ENCODE measurements at places on chromosomes 7 and 10.

GRCh38 chr7:27689150-27689549, 26.5 kb upstream of the HIBADH start:
- no peak for DNase-seq

DNA sequence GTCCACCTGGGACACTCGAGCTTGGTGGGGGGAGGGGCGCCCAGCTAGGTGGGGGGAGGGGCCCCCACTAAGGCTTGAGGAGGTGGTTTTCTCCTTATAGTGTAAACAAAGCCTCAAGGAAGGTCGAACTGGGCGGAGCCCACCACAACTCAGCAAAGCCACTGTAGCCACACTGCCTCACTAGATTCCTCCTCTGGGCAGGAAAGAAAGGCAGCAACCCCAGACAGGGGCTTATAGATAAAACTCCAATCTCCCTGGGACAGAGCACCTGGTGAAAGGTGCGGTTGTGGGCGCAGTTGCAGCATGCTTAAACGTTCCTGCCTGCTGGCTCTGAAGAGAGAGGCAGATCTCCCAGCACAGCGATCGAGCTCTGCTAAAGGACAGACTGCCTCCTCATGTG, 133.1 kb downstream of the SNX13 start:
- DNase-seq, result no peak

DNA sequence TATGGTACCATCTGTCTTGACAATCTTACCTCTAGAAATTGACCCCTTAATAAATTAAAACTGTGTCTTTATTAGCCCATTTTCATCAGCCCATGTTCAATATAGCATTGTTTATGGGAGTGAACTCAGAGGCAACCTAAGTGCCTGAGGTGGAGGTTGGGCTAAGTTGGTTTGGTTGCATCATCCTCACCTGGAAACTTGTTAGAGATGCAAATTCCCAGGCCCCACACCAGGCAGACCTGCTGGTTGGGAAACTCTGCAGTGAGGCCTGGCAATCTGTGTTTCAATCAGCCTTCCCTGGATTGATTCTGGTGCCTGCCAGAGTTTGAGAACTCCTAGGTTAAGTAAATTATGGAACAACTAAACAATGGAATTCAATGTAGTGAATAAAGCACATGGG, 9.4 kb upstream of the FAM170B start:
- DNase-seq, result no peak

DNA sequence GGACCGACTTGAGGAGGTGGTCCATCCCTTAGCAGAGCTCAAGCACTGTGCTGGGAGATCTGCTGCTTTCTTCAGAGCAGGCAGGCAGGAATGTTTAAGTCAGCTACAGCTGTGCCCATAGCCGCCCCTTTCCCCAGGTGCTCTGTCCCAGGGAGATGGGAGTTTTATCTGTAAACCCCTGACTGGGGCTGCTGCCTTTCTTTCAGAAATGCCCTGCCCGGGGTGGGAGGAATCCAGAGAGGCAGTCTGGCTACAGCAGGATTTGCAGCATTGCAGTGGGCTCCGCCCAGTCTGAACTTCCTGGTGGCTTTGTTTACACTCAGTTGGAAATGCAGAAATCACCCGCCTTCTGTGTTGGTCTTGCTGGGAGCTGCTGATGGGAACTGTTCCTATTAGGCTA, 51.2 kb upstream of the SEMA3A start:
- DNase-seq, result no peak

DNA sequence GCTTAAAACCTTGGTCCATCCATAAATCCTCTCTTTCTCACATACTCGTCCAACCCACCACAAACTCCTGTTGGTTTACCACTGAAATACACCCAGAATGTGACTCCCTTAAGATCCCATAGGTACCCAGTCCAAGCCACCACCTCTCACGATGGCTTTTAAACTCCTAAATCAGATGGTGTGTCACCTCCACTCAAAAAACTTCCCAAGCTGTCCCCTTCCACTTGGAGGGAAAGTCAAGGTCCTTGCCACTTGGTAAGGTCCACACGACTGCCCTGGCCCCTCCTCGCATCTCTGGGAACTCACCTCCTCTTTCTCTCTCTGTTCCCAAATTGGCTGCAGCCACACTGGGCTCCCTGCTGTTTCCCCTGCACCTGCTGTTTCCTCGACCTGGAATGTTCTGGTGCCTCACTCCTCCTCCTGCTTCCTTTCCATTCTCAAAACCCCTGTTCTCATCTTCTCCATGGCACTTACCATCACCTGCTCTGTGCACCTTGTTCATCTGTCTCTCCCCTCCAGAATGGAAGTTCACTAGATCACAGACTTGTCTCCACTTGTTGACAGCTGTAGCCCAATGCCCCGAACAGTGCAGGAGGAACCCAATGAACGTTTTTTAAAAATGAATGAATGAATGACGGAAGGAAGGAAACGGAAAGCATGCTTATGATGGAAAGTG, 23.0 kb downstream of the ZFAND2A start:
- DNase-seq, result peak; percentile 24

- DNase-seq, result no peak
These were observed 764.3 kb downstream of the TYW1 start for GRCh38 chr7:67760971-67761370.

- no peak for DNase-seq
These were observed 215.3 kb downstream of the CHCHD3 start for GRCh38 chr7:132866551-132866950.

DNA sequence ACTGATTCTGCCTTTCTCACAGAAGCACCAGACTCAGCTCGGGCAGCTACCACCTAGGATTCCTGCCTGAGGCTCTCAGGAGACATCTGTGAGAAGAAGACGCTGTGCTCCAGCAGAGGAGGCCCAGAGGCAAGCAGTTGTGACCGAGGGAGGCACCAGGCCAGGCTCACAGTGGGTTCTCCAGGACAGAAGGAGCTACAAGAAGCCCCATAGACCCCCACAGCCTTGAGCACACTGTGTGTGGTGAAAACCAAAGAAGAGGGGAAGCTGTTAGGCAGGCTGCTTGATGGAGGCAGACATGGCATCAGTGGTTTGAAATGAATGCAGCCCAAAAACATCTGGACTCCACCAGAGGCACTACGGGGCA, 198.8 kb downstream of the GRID1 start:
- DNase-seq, result no peak

GRCh38 chr10:28663576-28664368, 13.5 kb upstream of the BAMBI start:
- peak; percentile 2 for DNase-seq

DNA sequence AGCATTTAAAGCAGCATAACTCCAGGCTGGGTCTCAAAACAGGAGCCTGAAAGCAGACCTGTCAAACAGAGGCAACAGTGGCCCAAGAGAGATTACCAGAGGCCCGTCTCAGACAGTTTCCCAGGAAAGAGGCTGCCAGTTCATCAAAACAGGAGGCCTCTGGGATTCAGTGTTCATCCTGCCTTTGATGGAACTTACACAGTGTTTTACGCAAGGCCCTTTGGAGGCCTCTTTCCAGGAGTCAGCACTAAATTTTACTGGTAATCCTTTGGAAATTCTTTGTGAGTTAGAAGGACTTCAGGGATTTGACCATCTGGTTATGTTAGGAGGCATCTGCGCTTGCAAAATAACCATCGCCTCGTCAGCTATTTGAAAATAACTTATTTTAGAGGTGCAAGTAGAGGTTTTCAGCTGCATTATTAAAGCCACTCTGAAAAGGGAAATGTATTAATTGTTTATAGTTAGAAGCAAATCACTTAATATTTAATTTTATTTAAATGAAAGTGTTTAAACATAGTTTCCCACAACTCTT, 501.2 kb upstream of the COBL start:
- DNase-seq, result no peak

GRCh38 chr10:88964869-88965415, 12.4 kb upstream of the ACTA2 start:
- no peak for DNase-seq

GRCh38 chr10:91788527-91788926, 9.7 kb upstream of the TNKS2 start:
- DNase-seq, result no peak

GRCh38 chr10:63209705-63210104, 76.6 kb downstream of the NRBF2 start:
- DNase-seq, result no peak

- DNase-seq, result no peak
These were observed 36.1 kb upstream of the CCNY start for GRCh38 chr10:35300063-35300699.

GRCh38 chr7:57203161-57203791, 71.0 kb upstream of the ZNF479 start:
- no peak for DNase-seq

DNA sequence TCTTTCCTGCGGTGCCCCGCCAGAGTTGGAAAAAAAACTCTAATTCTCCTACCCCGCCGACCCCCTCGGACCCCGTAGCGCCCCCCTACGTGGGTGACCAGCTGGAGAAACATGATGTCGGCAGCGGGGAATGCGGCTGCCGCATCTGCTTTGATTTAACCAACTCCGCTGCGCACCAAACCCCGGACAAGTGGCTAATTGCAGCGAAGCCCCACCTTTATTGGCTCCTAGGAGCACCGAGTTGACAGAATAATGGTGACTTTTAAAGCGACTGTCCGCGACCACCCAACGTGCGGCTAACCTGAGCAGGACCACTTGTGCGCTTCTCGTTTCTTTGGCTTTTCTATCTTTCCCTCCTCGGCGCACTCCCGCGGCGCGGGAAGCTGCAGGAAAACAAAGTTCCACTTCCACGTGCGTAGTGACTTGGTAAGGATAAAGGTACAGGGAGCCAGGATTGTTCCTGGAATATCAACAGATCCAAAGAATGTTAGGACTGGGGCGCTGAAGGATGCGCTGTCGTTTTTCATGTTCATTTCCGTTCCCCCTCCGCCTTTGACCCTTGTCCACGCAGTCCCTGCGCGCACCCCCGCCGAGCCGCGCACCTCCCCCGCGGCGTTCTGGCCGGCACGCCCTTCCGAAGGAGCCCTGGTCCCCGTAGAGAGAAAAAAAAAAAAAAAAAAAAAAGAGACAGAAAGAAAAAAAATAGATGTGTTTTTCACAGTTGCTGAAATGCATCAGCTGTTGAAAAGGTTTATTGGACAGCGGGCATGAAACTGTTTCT, 1.4 kb downstream of the WNT16 start:
- no peak for DNase-seq

DNA sequence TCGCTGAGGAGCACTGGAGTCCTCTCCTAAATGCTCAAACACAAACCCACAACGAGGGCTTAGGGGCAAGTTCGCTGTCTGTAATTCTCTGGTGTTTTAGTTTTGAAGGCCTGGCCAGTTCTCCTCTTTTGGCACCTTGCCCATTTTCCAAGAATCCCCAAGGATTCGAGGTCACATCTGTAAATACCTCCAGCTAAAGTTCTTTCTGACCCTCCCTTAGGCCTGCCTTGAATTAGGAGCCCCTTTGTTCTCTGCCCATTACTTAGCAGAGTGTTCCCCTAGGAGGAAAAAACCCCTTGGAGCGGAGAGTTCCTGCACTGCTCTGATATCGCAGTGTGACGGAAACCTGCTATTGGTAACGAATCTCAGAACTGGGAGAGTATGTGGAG, 743 bp upstream of the PYROXD2 start:
- DNase-seq, result no peak

DNA sequence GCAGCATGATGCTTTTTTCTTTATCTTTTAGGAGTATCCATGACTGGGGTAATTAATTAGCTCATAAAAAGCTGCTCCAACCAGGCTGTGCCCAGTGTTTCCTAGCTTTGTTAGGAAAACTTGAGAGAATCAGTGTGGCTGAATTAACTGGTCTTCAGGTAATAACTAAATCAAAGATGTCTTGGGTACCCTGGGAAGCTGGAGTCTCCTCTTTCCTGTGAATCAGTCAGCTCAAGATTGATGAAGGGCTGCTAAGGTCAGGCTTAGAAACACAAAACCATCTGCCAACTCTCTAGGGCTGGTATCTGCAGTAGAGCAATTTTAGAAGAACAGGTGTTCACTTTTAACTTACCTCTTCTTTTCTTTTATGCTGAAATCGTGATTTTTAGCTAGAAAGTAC, 21.4 kb upstream of the ATOH7 start:
- DNase-seq, result no peak

GRCh38 chr10:99875473-99875872, 93.0 kb downstream of the ABCC2 start:
- no peak for DNase-seq

GRCh38 chr7:25031432-25031831, 51.5 kb upstream of the OSBPL3 start:
- no peak for DNase-seq

DNA sequence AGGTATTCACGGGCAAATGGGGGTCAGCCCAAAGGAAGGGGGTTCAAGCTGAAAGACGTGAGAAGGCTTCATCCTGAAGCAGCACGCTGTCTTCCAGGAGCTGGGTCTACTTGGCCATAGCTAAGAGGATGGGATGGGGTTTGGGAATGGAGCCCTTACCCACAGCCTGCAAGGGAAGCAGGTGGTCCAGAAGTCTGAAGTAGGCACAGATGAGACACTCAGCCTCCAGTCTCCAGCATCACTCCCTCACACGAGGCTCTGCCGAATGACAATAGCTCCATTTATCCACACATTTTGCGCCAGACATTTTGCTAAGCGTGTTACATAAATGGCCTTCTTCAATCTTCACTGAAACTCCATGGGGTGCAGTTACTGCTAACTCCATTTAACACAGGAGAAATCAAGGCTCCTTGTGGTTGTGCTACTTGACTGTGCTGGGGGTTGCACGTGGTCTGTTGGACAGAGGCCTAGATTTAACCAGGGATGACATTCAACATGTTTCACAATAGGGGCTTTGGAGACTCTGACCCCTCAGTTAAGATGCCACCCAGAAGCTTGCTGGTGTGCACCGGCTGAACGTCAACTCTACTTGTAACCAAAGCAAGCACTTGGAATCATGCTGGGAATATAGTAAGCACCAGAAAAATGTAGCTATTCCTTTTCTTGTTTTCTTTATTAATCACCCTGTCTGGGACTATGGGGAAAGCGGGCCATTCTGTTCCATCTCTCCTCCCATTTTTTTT, 85.3 kb downstream of the FAM241B start:
- DNase-seq, result no peak

- DNase-seq, result no peak
These were observed 207.3 kb downstream of the ZNF33B start for GRCh38 chr10:42431095-42431494.

- DNase-seq, result no peak
These were observed 6.0 kb upstream of the SGPL1 start for GRCh38 chr10:70809726-70810125.

DNA sequence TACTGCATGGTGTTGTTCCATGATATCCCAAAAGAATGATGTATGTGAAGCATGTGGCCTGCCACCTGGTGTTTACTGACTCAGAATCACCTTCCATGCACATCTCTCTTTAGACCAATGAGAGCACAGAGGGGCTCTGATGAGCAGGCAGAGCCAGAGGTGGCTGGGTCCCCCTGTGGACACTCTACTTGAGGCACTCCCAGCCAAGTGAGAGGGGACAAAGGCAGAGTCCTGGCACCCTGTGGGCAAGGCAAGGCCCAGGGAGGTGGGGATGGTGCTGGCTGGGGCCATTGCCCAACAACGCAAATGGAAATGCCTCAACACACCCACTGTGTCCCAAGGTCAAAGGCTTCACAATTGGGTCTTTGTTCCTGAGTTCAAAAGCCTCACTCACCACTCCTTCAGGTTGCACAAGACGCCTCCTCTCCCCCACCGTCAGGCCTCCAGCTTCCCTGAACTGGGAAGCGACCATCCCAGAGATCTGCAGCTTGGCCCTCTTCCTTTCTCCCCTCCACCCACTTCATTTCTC, 164.6 kb downstream of the NEURL1 start:
- no peak for DNase-seq

- no peak for DNase-seq
These were observed 138.5 kb downstream of the LRRC4 start for GRCh38 chr7:127892488-127893314.

- no peak for DNase-seq
These were observed 1.3 kb downstream of the NFE2L3 start for GRCh38 chr7:26153241-26153822.

Data from DMS 273 treated with DMSO at 0.1 percent for 48 hours (cell line).